ENCODE measurements at places on chromosomes 7 and 10.

DNA sequence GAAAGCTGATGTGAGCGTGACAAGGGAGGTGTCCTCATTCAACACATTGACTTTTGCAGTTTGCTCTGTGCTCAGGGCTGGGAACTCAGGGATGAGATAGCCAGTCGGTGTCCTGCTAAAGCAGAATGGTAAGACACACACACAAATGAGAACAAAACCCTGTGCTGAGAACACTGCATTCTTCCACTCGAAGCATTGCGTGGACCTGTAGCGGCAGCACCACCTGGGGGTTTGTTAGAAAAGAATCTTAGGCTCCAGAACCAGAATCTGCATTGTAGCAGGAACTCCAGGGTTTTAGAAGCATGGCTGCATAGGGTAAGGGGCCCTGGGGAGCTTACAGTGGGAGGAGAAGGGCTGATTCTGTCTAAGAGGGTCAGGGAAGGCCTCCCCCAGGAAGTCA is 21.5 kb upstream of the OGDHL start:
- no peak for DNase-seq

- DNase-seq, result no peak
These were observed 13.5 kb upstream of the STK17A start for GRCh38 chr7:43569424-43569823.

- no peak for DNase-seq
These were observed 197.3 kb downstream of the PPP1R9A start for GRCh38 chr7:95104739-95105138.

- no peak for DNase-seq
These were observed 25.1 kb upstream of the NKX6-2 start for GRCh38 chr10:132810807-132811700.

DNA sequence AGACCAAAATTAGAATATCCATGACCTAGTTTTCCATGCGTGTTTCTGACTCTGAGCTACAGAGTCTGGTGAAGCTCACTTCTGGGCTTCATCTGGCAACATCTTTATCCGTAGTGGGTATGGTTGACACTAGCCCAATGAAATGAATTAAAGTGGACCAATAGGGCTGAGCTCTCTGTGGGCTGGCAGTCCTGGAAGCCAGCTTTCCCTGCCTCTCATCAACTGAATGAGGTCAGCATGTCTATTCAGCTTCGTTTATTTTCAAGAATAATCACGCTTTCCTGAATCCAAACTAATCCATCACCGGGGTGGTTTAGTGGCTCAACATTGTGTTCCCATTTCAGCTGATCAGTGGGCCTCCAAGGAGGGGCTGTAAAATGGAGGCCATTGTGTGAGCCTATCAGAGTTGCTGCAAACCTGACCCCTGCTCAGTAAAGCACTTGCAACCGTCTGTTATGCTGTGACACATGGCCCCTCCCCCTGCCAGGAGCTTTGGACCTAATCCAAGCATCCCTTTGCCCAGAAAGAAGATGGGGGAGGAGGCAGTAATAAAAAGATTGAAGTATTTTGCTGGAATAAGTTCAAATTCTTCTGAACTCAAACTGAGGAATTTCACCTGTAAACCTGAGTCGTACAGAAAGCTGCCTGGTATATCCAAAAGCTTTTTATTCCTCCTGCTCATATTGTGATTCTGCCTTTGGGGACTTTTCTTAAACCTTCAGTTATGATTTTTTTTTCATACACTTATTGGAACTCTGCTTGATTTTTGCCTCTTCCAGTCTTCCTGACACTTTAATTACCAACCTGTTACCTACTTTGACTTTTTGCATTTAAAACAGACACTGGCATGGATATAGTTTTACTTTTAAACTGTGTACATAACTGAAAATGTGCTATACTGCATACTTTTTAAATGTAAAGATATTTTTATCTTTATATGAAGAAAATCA is 35.5 kb downstream of the CAV1 start:
- DNase-seq, result no peak

- DNase-seq, result no peak
These were observed 33.9 kb downstream of the STARD3NL start for GRCh38 chr7:38211940-38212339.

DNA sequence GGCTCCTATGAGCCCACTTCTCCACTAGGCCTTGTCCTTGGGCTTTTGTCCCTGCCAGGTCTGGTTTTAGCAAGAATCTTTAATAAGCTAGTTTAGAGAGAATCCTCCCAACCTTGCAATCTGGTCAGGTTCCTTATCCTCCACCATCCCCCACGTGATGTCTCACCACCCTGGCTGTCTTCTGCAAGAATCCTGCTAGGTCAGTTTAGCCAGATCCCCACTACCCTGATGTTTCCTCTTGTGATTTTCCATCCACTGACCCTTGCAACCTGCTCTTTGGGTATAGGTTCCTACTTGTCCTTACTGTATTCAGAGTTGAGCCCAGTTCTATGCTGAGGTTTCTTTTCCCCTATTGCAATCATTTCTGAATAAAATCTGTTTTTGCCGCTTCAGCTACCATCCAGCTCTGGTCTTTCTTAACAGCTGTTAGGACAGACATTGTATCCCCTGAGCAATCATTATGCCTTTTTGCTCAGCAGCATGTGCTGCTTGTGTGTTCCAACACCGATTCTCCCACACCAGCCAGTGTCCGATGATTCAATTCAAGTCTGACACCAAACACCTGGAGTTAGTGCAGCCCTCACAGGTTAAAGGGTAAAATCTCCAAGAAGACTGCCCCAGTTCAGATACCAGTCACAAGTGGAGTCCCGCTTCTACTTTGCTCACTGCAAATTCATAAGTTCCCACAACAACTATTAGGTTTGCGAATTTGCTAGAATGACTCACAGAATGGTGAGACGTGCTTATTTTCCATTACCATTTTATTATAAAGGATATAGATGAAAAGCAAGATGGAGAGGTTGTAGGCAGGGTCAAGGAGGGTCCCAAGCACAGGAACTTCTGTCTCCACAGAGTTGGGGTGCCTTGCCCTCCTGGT is 62.2 kb upstream of the ADCY1 start:
- no peak for DNase-seq

DNA sequence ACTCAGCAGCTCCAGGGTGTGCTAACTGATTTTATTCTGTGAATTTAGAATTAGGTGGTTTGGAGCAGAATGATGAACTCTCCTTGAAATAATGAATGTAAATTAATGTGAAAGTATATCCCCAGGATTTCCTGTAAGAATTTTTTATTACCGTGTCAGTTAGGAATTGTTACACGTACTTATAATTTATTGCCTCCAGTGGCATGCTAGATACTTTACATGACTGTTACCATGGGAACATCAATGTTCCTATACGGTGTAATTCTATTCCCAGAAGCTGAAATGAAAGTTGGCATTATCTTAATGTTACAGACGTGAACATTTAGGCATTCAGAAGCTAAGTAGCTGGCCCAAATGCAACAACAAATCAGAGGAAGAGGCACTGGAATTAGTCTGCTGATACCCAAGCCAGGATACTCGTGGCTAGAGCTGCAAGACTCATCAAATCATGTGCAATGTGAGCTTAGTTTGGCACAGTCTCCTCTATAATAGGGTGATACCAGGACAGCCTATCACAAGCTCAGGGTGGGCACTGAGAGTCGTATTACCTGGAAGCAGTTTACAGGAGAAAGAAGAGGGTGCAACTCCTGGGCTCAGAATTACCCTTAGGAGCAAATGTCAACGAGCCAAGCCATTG is 30.0 kb upstream of the PRKAR2B start:
- DNase-seq, result no peak

GRCh38 chr7:112082306-112082705 is 123.9 kb downstream of the DOCK4 start:
- DNase-seq, result no peak

DNA sequence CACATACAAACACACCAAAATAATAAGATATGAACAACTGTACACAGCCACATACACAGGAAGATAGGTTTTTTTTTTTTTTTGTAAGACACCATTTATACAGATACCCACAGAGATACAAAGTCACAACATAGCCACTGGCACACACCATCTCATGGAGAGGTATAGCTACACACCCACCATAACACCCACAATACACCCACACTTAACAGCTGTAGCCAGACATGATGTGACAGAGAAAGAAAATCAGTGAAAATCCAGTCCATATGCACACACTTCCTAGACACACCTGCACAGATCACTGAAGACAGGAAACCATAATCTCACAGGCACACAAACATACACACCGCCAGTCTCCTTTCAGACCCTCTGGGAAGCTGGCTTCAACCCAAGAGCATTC is 62.4 kb upstream of the PAX2 start:
- DNase-seq, result no peak

- DNase-seq, result no peak
These were observed 3.9 kb upstream of the FAS start for GRCh38 chr10:88986549-88987242.

DNA sequence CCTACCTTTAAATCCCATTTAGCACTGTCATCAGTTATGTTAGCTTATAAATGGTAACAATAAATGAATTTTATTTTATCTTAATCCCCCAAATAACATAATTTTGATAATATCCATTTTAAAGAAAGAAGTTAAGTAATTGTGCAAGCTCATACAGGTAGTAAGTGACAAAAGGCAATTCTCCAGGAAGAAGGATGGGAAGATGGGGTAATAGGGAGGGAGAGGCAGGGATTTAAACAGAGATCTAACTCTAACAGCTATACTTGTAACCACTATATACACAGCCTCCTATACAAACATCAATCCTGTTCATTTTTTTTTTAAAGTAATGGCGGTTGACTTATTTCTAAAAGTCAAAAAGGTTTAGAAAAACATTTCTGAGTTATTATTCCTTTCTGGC is 119.4 kb downstream of the SGMS1 start:
- no peak for DNase-seq

DNA sequence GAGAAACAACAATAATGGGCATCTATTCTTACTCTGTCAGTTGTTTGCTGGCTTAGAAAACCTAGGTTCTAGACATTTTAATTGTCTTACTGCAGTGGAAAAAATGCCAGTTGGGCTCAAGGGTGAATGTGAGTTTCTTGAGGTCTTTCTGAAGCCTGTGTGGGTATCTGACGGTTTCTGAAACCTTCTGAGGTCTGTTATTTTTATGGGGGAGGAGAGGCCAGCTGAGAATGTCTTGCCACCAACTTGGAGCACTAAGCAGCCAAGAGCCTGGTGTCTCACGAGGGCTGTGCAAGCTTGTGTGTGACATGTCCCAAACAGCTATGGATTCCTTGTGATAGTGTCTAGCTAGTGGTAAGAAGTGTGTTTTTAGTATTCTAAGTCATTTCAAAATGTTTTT is 24.2 kb upstream of the DDC start:
- no peak for DNase-seq

GRCh38 chr7:37448636-37449361 is at the start of gene ELMO1:
TSS of gene ELMO1 (minus strand) at chr7:37448864. CDS start at chr7:37342690, 106,174 bp downstream.
- peak; percentile 54 for DNase-seq

GRCh38 chr7:28539289-28539981 is 127.1 kb downstream of the CREB5 start:
- DNase-seq, result no peak

DNA sequence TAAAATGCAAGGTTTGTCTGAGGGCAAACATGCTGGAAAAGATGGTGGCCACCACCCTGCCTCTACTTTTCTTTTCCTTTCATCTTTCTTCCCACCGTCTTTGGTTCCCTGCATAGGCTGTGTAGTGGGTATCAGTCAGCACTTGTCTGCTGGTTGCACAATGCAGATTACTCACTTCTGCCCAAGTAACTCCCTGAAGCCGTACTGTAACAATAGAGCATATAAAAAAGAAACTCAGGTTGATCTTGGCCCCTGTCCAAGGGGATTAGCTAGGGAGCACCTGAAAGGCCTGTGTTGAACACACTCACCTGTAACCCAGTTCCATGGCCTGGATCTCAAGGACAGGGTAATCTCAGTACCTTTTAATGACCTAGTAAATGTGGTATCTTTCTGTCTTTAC is 533.0 kb upstream of the GALNT17 start:
- DNase-seq, result no peak

- DNase-seq, result no peak
These were observed 15.2 kb upstream of the CDCA7L start for GRCh38 chr7:21960922-21961321.

DNA sequence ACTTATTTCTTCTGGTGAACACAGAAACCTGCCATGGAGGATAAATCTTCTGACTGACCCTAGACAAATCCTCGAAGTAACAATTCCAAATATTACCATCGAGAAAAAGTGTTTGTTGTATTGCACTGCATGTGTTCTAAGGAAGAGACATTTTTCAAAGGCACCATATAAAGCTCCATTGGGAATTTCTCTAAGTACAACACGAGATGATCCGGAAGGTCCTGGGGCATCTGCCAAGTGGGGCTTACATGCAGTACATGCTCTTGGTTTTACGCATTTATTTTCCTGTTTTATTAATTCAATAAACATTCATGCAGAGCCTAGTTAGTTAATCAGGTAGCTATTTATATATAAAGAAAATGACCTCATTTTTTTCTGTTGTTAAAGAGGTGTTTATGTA is 692.0 kb upstream of the IGFBP3 start:
- no peak for DNase-seq

DNA sequence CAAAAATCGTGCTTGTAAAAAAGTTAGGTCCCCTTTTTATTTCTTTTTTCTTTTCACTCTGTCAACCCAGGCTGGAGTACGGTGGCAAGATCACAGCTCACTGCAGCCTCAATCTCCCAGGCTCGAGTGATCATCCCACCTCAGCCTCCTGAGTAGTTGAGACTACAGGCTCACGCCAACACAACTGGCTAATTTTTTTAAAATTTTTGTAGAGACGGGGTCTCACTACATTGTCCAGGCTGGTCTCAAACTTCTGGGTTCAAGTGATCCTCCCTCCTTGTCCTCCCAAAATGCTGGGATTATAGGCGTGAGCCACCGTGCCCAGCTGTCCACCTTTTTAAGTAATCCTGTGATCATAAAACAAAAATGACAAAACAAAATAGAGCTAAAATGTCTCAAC is 19.4 kb upstream of the ARHGAP12 start:
- DNase-seq, result no peak

DNA sequence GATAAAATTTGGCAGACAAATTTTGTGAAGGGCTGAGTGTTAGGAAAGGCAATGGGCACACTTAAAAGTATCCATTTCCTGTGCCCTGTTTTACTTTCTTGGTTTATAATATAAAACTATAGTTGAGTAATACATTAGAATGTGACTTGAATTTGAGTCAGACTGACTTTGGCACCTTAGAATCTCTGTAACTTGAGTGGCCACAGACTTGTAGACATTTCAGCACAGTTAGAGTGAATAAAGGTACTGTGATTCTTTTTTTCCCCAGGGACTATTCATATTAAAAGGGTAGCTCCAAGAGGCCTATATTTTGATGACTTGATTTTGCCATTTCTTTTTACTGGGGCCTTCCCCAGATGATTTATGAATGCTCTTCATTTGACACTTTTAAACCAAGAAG is 22.4 kb downstream of the GBF1 start:
- no peak for DNase-seq

GRCh38 chr7:114656466-114656865 is 241.9 kb downstream of the FOXP2 start:
- no peak for DNase-seq

DNA sequence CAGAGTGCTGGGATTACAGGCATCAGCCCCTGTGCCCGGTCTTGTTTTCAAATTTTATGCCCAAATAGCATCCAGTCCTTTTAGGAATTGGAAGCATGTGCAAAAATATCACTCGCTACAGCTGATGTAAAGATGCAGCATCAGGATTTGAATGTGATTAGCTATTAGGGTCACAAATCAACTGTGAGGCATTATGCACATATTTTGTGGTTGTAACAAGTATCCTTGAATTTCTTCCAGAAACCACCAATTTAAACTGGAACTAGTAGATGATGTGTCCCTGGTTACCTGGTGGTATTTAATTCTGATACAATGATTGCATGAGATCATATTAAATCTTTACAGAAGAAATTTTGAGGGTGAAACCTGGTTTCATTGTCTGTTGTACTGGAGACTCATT is 41.0 kb upstream of the ITGA8 start:
- DNase-seq, result no peak

Measured in stimulated activated CD8-positive, alpha-beta memory T cell treated with anti-CD3 and anti-CD28 coated beads, Interleukin-7, amount 100 ng/mL, for 1 hour (primary cell).